Activated T-helper 1 cell treated with anti-CD3 and anti-CD28 coated beads, Interleukin-2, amount 50 U/mL, for 16 hours (primary cell): ENCODE measurements at places on chromosomes 1 and 21.

GRCh38 chr21:39094847-39095579 is 88.2 kb downstream of the PSMG1 start:
- DNase-seq = no peak

DNA sequence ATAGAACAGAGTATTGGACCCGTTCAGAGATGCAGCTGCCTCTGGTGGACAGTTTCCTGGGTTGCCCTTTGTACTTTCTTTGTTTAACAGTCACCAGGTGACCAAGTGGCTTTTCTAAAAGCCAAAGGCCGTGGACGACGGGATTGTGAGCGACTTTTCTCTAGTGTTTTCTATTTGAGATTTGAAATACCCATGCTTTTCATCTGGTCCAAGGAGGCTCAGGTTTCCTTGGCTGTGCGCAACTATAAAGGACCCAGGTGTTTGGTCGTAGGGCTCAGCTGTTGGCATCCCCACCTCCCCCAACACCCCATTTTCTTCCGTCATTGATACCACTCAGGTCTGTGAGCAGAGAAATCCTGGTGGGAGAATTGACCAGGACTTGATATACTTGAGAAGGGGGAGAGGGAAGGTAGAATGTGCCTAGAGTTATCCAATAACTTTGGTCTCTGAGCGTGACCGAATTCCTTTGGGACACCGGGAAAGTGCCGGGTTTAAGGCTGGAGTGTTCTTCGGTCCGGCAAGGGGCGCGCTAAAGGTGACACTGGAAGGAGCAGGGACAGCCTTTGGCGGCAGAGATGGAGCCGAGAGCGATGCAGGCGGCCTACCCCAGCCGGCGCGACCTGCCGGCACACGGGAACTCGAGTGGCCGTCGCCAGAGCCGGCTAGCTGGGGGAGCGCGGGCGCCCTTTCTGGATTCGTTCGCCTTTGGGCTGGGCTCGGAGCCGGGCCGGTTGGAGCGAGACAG is 83.4 kb upstream of the BMP8A start:
- DNase-seq = no peak

DNA sequence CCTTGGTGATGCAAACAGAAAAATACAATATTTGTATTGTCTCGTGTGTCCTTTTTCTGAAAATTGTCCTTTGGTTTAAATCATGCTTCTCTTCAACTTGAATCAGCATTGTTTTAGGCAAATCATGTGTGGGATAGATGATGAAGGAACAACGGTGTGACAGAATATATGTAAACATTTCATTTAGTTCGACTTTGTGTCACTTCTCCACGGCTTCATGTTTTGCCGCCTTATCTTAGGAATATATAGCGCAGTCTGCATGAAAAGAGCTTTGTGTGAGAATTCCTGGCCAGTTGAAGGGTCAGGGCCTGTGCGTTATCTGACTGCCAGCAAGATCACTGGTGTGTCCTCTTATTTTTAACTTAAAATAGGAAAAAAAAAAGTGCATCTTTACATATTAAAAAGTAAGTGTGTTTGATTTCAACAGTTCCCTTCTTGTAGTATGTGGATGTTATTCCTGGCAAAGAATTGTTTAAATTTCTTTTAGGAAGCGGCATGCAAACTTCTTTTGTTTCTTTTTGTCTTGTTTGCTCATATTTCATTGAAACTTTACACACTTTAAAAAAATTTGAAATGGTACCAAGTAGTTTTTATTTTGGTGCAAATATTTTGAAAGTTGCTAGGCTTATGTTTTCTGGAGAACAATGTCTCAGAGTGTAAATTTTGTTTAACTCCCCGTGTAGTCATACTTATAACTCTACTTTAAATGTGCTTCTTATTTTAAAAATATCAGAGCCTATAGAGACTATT is 465.2 kb downstream of the USP25 start:
- DNase-seq = no peak

DNA sequence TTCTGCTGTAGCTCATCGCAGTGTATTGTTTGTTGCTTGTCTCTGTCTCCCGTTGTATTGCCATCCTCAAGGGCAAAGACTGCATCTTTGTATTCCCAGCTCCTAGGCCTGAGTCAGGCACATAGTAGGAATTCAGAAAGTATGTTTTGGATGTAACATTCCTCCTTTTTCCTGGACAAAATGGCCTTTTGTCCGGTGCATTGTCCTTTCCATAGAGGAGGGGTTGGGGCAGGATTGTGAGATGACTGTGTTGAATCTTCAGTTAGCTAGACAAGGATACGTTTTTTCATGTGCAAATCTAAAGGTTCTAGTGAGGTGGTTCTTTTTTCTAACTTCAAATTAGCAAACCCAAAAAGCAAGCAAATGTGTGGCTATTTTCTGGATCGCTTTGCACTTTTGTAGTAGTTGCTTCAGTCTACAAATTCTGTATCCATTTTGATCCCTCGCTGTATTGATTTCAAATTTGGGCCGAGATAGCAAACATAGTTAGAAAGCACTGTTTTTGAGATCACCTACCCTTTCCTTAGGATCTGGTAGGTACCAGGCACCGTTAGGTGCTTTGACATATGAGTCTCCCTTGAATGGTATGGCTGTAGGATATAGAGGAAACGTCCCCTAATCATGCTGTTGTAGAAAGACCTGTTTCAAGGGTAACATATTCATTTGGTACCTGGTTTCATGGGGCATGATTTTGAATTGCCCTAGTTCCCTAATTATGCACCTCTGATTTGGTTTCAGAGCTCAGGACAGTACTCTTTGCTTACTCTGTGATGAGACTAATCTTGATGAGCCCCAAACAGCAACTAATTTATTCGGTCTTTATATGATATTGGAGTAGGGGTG is 1.2 kb downstream of the PPP1R8 start:
- DNase-seq = no peak

GRCh38 chr1:155529109-155529508 is 33.5 kb downstream of the ASH1L start:
- no peak for DNase-seq

GRCh38 chr1:30697571-30698376 is 25.6 kb downstream of the MATN1 start:
- DNase-seq = no peak

DNA sequence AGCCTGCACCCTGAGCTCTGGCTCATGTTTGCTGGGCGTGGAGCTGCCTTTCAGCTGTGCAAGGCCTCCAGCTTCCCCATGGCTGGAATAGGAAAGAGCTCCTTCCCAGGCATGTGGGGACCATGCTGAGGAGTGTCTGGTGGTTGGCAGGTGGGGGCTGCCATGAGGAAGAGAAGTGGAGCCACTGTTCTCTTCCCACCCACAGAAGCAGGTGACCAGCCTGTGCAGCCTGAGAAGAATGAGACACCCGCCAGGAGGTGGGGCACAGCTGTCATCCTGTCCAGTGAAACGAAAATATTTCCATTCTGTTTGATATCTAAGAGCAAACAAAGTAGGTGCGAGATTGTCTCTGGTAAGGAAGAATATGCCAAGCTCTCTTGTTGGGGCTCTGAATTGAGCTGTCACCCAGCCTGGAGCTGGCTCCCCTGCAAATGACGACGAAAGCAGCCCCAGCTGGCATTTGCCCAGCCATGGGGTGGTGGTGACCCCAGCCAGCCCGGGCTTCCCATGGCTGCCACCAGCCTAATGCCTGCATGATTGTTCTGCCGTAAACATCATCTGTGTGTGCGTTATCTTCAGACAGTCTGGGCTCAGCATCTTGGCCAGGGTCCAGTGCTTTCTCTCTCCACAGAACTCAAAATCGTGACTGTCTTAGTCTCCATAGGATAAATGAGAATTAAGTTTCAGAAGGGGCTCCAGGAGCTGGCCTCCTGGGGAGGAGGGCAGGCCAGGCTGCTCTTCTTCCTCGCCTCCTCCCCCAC is 429.8 kb upstream of the VAMP3 start:
- DNase-seq = no peak

DNA sequence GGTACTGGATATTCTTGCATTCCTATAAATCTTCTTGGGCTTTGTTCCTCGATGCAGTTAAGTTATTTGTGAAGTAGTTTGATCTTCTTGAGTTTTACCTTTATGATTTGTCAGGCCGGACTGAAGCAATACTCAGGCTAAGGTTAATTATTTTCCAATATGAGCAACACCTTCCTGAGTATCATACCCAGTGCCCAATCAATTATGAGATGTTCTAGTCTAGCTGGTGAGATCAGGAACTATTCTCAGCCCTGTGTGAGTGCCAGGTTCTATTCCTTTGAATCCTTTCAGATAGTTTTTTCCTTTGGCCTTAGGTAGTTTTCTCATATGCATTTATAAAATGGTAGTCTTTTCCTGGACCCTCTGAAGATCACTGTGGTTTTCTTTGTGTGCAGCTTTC is 92.5 kb downstream of the SCMH1 start:
- no peak for DNase-seq

DNA sequence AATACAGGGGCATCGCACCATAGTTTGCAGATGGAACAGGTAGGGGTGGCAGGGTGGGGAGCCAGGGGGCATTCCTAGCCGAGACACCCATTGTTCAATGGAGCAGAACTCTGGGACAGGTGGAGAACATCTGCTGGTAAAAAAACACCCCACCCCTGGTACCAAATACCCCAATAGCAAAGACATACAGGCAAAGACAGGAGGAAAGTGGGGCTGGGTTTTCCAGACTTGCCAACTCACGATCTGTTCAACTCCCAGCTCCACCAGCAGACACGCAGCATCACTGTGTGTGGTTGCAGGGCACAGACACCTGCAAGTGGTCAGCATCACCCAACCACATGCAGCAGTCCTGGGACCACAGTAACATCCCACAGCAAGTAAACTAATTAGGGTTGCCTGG is 328 bp upstream of the KRTAP10-8 start:
- no peak for DNase-seq

DNA sequence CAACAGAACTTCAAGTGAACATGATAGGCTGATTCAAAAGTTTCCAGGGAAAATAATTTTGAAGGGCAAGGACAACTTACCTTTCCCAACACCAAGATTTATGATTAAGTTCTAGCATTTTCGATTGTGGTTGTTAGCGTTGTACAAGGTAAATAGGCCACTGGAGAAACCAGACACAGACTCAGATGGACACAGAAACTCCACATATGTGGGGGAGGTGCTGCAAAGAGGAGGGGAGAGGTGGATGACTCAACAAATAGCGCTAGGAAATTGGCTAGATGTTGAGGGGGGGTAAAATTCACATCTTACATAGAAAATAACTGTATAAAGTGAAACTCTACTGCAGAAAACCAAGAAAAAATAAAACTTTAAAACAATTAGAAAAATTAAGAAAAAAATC is 564.4 kb downstream of the MATN1 start:
- DNase-seq = no peak

GRCh38 chr1:1402072-1402900 is 3.2 kb upstream of the CCNL2 start:
- no peak for DNase-seq

- no peak for DNase-seq
Measured at GRCh38 chr1:61078618-61079295, 3.6 kb upstream of the NFIA start.

DNA sequence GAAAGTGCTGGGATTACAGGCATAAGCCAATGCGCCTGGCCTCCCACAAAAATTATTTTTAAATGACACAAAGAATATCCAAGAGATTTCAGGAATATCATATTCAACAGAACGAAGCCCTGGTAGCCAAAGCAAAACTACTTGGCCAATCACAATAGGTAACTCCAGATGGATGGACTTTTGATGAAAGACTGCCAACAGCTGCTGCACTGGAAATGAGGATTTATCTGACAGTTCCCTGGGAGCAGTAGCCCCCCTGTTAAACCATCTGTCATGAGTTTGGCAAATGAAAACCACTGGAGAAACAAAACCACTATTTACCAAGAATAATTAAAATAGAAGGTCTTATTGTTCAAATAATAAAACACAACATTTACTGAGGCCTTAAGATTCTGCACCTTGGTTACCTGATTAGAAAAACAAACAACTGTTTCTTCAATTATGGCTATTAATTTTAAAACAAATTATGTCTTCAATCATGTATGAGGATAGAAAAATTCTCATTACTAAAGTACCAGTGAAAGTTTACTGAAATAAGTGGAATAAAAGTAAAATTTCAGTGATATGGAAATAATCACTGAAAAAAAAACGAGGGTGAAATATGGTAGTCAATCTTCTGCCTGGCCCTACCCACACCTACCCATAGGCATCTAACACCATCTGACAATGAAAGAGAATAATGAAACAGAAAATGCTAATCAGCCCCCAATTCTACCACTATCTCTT is 34.3 kb upstream of the PSMG1 start:
- DNase-seq = no peak

GRCh38 chr1:20158358-20159070 is 19.4 kb downstream of the PLA2G2F start:
- DNase-seq = no peak

DNA sequence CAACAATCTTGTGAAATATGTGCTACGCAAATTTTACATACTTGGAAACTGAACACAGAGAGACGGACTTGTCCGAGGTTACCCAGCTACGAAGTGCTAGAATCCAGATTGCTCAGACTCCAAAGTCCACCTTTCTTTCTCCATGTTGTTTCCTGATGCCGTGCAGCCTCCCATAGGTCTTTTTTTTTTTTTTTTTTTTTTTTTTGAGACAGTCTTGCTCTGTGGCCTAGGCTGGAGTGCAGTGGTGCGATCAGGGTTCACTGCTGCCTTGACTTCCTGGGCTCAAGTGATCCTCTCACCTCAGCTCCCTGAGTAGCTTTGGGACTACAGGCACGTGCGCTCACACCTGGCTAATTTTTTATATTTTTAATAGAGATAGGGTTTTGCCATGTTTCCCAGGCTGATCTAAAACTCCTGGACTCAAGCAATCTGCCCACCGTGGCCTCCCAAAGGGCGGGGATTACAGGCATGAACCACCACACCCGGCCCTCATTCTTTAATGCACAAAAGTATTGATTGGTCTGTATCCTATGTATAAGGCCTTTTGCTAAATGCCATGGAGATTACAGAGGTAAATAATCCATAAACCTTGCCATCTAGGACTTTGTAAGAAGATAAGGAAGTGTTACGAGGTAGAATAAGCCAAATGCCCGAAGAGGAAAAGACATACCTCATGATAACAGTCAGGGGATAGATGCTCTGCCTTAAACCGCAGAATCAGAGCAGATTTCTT is 92.8 kb downstream of the C1orf21 start:
- DNase-seq = no peak

- DNase-seq = no peak
Measured at GRCh38 chr1:66147226-66147835, 354.6 kb downstream of the PDE4B start.

DNA sequence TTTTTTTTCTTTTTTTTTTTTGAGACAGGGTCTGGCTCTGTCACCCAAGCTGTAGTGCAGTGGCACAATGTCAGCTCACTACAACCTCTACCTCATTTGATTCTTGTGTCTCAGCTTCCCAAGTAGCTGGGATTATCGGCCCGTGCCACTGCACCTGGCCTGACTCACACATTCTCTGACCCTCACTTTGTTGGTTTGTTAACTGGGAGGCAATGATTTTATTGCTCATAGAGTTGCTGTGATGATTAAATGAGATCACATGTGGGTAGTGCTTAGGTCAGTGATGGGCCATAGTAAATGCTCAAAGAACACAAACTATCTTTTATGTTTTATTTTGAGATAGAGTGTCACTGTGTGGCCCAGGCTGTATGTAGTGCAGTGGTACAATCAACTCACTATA is 47.3 kb upstream of the SSBP3 start:
- DNase-seq = no peak

GRCh38 chr1:212433577-212434462 is 1.1 kb downstream of the NENF start:
- no peak for DNase-seq

GRCh38 chr1:59396387-59396786 is 99.5 kb downstream of the FGGY start:
- no peak for DNase-seq

GRCh38 chr1:51792864-51793263 is 85.7 kb downstream of the NRDC start:
- DNase-seq = no peak
